ENCODE measurements at places on chromosomes 2 and 18. TPM values are rescaled to one million over a fixed set of nuclear protein-coding genes. Genes with fewer than 3 reads are reported as not detected.

The LINC00305 gene
- total RNA-seq = not detected

The KIF1A gene
- 46.8 TPM for total RNA-seq

The CIB4 gene
- total RNA-seq = not detected

The AMER3 gene
- 0.14 TPM for total RNA-seq

The ZFAND2B gene
- total RNA-seq = 29.9 TPM

The LYG2 gene
- total RNA-seq = not detected

Data from H7 (cell line).